ENCODE measurements at places on chromosomes 16 and 17. TPM values are rescaled to one million over a fixed set of nuclear protein-coding genes. Genes with fewer than 3 reads are reported as not detected.

SPATA22 gene
- polyA plus RNA-seq: not detected

MEIOB gene
- polyA plus RNA-seq: not detected

TMEM92 gene
- polyA plus RNA-seq: not detected

SRRM2 gene
- polyA plus RNA-seq: 130 TPM

CCL18 gene
- not detected for polyA plus RNA-seq

GGT6 gene
- polyA plus RNA-seq: not detected

TK1 gene
- polyA plus RNA-seq: 2.2 TPM

C1QL1 gene
- polyA plus RNA-seq: not detected

HOXB5 gene
- polyA plus RNA-seq: not detected

RRAD gene
- not detected for polyA plus RNA-seq

TANGO6 gene
- 19.5 TPM for polyA plus RNA-seq

NPIPA8 gene
- 1.8 TPM for polyA plus RNA-seq

GPR139 gene
- not detected for polyA plus RNA-seq

SEZ6L2 gene
- polyA plus RNA-seq: not detected

KRT20 gene
- not detected for polyA plus RNA-seq

OR2C1 gene
- 0.15 TPM for polyA plus RNA-seq

DPEP3 gene
- polyA plus RNA-seq: 0.10 TPM
